OCI-LY7 (cell line): ENCODE measurements at places on chromosomes 4 and X.

DNA sequence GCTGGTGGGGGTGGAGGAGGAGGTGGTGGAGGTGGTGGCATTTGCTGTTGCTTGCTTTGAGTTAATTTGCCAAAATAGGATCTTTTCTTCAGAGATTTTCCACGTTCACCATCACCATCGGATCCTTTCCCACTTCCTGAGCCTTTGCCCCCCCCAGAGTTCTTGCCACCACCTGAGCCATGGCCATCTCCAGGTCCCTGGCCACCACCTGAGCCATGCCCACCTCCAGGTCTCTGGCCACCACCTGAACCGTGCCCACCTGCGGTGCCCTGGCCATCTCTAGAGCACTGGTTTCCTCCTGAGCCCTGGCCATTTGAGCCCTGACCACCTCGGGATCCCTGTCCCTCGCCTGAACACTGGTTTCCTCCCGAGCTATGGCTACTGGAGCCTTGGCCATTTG lies 1.9 kb downstream of the IRS4 start:
- no peak for DNase-seq

DNA sequence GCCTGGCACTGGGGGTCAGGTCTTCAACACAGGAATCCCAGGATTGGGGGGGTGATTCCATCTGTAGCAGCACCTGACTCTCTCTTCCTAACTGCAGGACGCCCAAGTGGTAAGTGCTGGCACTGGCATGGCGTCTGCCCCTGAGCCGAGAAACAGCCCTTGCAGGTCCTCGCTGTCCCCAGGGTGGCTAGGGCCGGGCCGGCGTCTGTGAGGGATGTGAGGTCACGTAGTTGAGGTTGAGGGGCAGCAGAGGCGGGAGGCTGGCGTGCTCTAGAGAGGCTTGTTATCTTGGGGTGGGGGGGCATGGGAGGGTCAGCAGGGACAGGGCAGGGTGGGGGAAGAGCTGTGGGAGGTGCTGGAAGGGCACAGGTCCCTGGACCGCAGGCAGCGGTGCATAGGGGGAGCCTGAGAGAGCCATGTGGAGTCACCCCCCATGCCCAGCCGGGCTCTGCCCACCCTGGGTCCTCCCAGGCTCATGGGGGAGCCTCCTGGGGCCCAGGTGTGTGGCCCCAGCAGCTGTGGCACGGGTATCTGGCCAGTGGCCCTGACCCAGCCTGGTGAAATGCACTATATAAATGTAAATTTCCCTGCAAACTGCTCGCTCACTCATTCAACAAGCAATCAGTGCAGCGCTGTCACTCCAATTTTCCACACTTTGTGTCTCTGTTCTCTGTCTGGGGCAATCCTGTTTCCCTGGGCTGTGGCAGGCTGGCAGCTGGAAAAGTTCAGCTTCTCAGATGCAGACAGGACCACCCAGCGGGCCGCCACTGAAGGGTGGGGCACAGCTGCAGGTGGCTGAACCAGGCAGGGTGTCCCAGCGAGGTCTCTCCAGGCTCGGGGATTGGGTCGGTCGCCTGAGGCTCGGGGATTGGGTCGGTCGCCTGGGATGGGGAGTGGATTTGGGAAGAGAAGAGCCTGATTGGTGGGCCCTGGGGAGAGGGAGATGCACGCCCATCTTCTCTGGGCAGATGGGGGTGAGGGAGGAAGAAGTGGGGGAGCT lies 102.2 kb upstream of the NKX1-1 start:
- DNase-seq: no peak

DNA sequence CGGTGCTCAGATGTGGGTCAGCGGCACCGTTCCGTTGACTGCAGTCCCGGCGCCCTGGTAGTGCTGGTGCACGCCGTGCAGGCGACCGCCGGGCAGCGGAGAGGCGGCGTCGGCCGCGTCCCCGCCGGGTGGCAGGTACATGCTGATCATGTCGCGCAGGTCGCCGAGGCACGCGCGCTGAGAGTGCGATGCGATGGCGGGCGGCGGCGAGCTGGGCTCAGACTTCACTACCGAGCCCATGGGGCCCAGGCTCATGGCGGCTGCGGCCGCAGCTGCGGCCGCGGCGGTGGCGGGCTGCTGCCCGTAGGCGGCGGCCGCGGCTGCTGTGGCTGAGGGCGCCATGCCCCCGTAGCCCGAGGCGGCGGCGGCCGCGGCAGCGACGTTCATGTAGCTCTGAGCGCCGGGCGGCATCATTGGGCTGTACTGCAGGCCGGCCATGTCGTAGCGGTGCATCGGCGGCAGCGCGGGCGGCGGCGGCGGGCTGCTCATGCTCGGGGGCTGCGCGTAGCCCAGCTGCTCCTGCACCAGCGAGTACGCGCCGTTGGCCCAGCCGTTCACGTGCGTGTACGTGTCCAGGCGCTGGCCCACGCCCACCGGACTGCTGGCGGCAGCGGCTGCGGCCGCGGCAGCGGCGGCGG lies 1.0 kb downstream of the SOX3 start:
- no peak for DNase-seq

- DNase-seq: no peak
Observed at GRCh38 chr4:168604496-168605373, 107.9 kb downstream of the PALLD start.

GRCh38 chrX:121755541-121755940 lies 708.1 kb downstream of the GLUD2 start:
- DNase-seq: no peak
